ENCODE measurements at places on chromosomes 5 and 9.

GRCh38 chr5:73901455-73901854 is 275.5 kb downstream of the ARHGEF28 start:
- no peak for DNase-seq

GRCh38 chr5:66344544-66344943 is 200.4 kb downstream of the SREK1 start:
- DNase-seq: no peak

GRCh38 chr5:65126542-65127069 is 355.1 kb downstream of the ADAMTS6 start:
- DNase-seq: no peak

DNA sequence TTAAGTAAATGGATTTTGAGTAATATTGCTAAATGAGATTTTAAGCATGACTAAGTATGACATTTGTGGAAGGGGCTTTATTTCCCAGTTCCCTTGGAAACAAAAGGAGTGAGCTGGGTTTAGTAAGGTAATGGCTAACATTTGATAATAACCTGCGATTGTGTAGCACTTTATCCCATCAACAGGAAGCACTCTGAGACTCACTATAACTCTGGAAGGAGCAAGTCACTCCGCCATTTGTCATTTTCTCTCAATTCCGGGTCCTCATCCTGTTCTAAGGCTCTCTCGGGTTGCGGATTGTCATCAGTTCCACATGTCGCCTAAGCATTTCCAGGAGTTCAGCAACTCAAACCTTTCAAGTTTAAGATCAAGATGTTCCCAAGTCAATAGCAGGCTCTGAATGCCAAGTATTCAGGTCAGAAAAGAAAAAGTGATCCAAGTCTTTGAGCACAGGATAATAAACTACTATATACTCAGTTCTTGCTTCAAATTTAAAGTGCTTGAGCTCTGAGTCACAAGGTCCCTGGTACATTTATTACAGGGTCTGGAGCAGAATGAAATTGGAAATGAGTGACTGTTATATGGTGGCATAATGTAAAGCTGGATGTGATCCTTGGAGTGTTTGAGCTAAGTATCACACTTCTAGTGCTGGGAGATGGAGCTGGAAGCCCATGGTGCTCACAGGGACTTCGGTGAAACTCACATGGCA is 39.3 kb downstream of the CAPSL start:
- DNase-seq: no peak

- no peak for DNase-seq
These were observed 17.6 kb downstream of the WWC1 start for GRCh38 chr5:168308976-168309598.

DNA sequence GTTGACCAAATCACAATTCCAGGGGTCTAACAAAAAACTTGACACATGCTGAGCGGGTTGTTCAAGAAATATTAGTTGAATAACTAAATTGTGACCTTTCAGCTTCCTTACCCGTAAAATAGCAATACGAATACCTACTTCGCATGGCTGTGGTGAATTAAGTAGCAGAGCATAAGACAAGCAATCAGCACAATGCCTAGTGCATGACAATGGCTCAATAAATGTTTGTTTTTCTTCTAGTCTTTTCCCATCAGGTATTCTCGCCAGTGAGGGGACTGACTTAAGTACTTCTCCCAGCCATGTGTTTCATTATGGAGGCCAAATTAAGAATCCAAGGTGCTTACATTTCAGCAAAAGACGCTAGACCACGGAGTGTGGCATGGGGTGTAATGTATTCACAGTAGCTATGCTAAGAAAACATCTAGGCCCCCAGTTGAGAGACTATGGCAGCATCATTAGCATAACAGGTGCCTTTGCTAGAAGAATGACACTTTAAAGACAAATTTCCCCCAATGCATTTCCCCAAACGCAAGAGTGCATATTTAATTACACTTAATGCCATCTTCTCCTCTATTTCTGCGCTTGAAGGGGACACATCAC is 145.9 kb downstream of the ASTN2 start:
- DNase-seq: no peak

DNA sequence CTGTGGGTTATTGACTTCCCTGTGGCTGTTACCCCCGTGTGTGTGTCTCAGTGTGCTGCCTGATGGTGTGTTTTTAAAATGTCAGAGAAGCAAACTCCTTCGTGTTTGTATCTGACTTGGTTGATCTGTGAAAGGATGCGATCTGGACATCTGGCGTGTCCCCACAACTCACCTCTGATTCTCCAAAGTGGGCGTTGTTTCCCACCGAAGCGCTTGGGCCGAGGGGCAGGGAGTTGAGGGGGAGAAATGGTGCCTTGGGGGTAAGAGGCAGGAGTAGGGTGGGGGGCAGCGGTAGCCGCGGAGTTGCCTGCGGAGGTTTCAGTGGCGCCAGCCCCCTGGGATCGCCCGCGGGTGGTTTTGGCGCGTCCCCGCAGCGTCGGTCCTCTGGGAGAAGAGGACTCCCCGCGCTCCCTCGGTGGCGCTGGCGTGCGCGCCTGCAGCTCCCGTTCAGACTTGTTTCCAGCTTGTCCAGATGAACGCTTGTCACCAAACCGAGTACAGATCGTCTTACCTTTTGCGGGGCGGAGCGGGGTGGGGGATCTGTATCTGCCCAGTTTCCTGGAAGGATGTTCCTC is 1.1 kb downstream of the MAST4 start:
- DNase-seq: no peak

DNA sequence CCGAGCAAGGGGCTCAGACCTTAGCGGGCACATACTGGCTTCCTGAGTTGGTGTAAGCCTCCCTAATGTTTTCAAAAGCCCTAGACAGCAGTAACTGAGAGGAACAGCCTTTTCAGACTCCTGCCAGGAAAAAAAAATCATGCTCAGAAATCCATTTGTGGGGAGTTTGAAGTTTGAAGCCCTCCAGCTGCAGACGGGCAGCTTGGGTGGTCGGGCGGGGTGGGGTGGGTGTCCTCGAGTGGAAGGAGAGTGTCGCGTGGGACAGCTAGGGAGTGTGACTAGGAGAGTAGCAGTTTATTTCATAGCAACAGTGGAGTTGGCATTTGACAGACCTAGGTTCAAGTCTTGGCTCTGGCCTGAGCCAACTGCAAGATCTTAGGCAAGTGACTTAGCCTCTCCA is 90.7 kb upstream of the PITX1 start:
- DNase-seq: no peak

GRCh38 chr9:89177012-89177943 is 1.3 kb downstream of the SHC3 start:
- DNase-seq: no peak

DNA sequence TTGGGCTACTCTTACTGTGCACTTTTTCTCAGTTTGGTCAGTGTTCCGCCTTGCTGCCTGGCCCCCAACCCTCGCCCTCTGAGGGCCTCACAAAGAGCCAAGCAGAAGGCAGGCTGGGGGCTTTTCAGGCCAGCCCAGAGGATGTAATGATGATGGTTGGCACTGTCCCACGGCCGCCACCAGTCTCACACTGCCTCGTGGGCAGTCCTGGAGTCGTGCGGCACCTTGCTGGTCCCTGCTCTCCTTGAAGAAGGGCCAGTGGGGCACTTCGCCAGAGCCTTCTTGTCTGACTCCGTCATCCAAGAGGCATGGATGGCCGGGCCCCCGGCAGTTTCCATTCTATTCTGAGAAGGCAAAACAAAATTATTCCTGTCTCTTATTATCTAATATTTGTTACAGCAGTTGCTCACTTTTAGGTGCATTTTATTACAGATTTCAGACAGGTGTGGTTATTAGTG is 21.0 kb downstream of the TENT4A start:
- DNase-seq: no peak

DNA sequence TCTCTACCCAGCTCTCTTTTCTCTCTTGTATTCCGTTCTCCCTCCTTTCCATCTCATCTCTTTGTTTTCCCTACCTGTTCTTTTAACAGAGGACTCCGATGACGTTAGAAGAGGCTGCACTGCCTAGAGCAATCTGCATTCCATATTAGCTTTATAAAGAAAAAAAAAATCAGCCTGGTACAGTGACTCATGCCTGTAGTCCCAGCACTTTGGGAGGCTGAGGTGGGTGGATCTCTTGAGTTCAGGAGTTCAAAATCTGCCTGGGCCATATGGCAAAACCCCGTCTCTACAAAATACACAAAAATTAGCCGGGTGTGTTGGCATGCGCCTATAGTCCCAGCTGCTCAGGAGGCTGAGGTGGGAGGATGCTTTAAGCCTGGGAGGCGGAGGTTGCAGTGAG is 49.0 kb downstream of the DAPK1 start:
- no peak for DNase-seq

DNA sequence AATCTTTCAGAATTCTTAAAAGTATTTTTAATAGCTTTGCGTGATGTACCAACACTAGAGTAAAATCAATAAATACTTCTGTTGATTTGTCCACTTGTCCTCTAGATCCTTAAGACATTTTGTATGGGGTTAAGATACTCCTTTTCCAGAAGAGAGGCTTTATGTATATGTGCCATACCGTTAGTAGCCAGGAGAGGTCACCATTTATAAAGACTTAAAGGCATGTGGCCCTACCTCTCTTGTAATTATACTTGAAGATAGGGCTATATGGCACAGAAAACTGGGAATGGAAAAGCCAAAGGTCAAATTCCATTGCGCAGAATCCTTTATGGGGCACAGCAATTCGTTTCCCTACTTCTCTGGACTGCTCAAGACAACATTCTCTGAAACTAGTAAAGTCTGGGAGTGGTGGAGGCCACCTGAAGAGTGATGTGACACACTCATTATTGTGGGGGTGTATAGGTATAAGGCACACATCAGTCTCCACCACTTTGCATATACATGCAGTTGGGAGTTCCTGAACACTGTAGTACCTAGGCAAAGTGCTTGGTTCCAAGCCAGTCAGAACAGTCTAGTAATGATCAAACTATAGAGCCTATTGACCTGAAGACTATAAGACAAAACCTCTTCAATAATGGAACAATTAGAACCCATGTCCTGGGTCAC is 140.1 kb upstream of the FBXL17 start:
- peak; percentile 40 for DNase-seq

GRCh38 chr5:171367424-171368370 is 20.0 kb upstream of the NPM1 start:
- no peak for DNase-seq

DNA sequence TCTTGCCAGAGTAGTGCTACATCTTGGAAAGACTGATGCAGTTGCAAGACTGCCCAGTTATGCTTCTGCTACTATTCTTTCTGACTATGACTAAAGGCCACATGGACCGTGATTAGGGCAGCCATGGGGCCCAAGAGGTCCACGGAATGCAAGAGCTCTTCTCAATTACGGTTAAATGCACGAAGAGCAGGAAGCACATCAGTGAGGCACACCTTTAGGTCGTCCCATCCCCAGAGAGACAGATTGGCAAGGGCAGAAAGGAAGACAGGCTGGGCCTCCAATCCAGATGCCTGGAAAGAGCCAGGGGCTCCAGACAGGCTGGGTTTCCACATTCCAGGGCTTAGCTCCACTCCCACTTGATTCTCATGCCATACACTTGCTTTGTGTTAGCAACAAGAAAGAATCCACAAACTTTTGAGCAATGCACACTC is 132.3 kb upstream of the SLIT3 start:
- no peak for DNase-seq

DNA sequence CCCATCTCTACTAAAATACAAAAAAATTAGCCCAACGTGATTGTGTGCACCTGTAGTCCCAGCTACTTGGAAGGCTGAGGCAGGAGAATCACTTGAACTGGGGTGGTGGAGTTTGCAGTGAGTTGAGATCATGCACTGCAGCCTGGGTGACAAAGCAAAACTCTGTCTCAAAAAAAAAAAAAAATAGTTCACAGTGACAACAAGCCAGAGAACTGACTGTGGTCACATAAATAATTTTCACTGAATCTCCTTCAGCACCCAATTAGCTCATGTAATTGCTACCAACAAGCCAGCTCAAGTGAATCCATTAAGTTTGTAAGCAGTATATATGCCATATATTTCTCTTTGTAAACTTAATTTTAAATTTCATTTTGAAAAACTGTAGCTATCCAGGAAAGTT is 14.5 kb upstream of the AFAP1L1 start:
- no peak for DNase-seq

GRCh38 chr9:21770871-21771560 is 31.4 kb upstream of the MTAP start:
- no peak for DNase-seq

DNA sequence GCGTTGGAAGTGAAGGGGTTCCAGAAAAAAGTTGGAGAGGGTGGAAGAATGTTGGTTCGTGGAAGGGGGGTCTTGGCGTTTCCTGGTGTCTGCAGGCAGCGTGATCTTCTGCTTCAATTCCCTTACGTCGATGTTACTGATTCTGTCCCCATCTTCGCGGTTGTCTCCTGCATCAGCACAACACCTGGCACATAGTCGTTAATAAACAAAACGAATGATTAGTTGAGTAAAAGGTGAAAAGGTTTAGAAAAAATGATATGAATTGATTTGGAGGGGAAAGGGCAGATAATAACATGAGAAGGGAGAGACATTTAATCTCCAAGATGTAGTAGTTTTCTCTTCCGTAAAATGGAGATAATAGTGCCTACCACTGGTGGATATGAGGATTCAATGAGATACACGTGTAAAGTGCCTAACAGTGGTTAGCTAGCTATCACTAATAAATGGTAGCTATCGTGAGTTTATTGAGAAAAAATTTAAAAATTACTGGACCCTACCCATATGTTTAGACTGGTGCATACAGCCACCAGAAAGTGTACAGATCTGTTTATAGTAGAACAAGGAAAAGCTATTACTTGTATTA is 556 bp downstream of the MTREX start:
- no peak for DNase-seq

DNA sequence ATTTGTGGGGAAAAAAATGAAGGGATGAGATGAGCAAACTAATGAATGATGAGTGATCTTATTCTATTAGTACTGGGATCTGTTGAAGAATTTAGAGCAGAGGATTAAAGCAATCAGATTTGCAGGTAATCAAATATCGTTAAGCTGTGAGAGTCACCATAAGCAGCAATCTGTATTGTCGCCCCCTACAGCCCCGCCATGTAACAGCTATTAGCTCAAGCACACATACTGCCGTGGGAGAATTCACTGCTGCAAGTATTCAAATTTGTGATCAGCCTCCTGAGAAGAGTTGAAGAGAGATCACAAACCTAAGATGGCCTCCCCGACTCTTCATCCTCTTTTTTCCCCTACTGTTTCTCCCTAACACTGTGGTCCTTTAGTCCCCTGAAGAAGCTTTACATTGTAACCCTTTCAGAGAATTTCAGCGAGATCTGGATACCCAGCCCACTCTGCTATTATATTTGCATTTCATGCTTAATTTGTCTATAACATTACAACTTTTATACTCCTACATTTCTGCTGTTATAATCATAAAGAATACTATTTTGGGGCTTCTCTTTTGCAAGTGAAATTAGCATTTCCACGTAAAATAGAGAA is 28.5 kb upstream of the PHF24 start:
- DNase-seq: peak; percentile 8

DNA sequence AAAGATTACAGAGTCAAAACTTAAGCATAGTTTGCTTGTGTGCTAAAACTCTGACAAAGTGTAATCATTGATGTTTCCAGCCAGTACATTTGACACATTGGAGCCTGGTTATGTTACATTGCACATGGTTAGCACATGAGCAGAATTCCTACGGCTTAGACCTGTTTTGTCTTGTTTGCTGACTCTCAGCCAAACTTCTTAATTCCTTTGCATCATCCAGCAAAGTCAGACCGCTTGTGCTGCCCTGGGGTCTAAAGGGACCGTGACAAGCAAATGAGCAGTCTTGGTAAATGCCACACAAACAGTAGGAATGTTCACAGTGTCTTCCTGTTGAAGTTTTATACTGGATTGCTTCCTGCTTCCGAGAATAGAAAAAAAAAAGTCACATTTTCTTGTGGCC is 72.0 kb upstream of the ENTREP1 start:
- DNase-seq: peak; percentile 10
